ENCODE measurements at places on chromosomes 4 and X.

DNA sequence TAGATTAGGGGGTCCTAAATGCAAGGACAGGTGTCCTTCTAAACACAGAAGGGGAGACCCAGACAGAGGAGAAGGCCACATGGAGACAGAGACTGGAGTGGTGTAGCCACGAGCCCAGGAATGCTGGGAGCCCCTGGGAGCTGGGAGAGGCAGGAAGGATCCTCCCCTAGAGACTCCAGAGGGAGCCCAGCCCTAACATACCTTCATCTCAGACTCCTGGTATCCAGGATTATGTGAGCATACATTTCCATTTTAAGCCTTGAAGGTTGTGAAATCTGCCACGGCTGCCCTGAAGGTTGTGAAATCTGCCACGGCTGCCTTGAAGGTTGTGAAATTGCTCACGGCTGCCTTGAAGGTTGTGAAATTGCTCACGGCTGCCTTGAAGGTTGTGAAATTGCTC lies 148.4 kb downstream of the ASMT start:
- DNase-seq, result no peak

- DNase-seq, result no peak
Observed at GRCh38 chrX:108217876-108218275, 126.3 kb downstream of the ATG4A start.

DNA sequence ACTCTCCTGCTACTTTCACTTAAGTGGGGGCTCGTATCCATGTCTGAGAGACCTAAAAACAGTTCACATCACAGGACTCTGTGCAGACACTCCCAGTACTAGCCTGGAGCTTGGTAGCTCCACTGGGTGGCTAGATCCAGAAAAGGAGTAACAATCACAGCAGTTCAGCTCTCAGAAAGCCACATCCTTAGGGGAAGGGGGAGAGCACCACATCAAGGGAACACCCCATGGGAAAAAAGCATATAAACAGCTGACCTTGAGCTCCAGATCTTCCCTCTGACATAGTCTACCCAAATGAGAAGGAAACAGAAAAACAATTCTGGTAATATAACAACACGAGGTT lies 175.8 kb downstream of the FAM13A start:
- no peak for DNase-seq

- peak; percentile 55 for DNase-seq
Observed at GRCh38 chr4:62324215-62324614, 1124.1 kb downstream of the ADGRL3 start.

- DNase-seq, result peak; percentile 75
Observed at GRCh38 chrX:22534643-22535042, 261.9 kb downstream of the CBLL2 start.
